ENCODE measurements at places on chromosomes 2 and 18.

GRCh38 chr2:124698979-124699565, 674.0 kb downstream of the CNTNAP5 start:
- no peak for DNase-seq

DNA sequence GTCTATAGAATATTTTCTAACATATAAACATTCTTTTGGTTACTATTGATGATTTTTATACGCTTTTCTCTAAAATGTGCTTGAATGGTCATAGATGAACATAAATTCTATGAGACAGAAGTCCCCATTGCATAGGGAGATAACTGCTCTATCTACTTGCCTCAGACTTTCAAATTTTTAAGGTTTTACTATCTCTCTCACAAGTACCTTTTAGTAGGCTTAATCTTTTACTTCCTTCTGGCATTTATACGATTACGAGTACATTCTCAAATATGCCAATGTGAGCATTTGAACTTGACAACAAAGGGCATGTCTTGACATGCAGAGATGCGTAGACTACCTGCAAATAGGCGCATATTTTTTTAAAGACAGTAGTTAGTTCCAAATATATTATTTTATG, 935.9 kb upstream of the LRATD1 start:
- no peak for DNase-seq

GRCh38 chr18:45689396-45689795, 34.6 kb upstream of the SLC14A1 start:
- no peak for DNase-seq

GRCh38 chr2:205967391-205968075, 118.4 kb downstream of the INO80D start:
- DNase-seq, result no peak

DNA sequence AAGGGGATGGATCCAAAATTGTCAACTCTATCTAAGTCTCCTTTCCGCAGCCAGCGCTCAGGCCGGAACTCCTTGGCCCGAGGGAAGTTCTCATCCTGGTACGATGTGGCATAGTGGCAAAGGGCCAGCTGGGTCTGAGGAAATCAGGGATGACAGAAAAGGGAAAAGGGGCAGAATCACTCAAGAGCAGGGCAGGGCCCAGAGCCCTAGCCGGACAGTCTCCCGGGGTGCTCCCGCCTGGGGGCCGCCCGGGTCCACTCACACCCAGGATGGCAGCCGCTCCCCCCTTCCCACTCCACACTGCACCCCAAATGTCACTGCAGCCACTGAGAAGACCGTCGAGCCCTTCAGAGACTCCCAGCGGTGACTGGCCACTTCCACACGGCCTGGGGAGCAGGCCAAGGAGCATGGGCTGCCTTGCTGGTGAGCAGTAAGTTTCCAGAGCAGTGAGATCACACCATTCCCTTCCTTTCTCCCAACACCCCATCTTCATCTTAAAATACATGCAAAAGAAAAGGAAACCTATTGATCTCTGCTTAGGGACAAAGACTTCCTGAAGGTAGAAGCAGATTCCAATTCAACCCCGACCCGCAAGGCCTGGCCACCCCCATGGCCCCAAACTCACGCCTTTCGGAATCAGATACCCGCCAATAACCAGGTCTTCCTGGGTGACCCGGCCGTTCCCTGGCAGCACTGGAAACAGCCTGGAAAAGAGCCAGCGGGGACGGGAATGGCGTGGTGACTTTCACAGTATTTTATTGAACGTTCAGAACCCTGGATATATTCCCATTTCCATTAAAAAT, 26.7 kb downstream of the CYP27C1 start:
- DNase-seq, result no peak

DNA sequence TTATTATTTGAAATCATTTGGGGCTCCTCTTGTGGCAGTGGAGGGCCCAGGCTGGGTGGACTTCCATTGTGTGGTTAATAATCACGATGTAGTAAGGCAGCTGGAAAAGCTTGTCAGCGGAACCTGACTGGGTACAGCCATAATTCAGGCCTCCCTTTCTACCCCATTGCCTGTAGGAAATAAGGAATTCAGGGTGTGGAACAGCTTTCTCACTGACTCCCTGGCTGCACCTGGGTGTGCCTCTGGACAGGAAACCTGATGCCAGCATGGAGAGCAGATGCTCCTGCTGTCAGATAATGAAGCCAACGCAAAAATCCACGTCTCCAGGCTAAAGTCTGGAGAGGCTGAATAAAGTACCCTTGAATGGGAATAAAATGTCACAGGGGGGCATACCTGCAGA, 44.2 kb downstream of the LYPD6B start:
- DNase-seq, result no peak

- no peak for DNase-seq
Measured at GRCh38 chr2:120368086-120368485, 22.1 kb downstream of the INHBB start.

DNA sequence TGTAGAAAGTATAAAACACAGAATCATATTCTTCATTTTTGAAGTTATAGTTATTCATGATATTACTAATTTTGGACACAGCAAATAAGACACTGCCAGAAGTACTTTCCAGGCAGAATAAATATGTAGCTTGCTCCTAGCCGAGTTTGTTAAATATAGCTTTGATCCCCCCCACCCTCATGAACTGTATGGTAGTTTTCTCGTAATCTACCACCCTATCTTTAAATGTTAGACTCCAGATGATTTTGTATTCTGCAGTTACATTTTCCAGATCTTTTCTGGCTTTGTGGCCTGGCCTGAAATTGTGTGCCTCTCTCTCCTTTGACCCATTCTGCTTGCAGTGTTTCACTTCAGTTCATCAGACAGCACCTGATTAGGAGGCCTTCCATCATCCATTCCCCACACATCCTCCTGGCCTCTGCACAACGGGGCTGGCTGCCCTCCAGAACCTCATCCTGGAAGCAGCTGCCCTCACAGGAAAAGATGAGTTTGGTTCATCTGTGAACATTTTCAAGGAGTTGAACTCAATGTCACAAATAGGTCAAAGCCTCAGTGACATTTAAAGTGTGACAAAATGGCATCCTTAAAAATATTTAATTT, 4.7 kb upstream of the KCNJ3 start:
- DNase-seq, result no peak

Measured in activated T-helper 1 cell treated with anti-CD3 and anti-CD28 coated beads, Interleukin-2, amount 50 U/mL, for 16 hours (primary cell).